Fibroblast of skin of abdomen (primary cell): ENCODE measurements at places on chromosomes 5 and 9.

DNA sequence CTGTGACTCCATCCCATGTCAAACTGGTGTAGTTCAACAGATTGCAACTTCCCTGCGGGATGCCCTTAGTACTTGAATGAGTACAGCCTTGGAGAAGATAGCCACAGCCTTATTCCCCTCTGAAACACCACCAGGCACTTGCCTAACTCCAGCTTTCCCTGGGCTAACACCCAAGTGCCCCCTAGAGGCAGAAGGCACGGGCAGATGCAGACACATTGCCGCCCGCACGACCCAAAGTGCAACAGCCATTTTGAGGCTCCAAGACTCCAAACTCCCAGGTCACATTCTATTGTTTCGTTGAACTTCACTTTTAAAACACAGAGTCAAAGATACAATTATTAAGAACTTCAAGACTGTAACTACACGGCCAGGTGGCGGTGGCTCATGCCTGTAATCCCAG, 163.6 kb upstream of the CDH6 start:
- DNase-seq, result no peak

DNA sequence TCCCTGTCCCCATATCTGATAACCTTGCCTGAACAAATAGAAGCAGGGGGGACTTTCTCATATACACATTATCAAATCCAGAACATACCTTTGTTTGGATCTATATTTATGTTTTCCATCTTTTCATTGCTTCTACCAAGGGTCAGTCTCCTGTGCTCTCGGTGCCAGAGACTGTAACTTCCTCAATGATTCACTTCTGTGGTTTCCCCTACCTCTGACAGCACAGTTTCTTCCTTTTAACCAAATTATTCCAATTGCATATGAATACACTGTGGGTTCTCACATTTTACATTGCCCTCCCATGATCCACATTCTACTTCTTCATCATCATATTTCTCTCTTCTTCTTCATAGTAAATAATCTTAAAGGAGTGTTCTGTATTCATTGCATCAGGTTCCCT, 32.2 kb downstream of the NMUR2 start:
- DNase-seq, result no peak

DNA sequence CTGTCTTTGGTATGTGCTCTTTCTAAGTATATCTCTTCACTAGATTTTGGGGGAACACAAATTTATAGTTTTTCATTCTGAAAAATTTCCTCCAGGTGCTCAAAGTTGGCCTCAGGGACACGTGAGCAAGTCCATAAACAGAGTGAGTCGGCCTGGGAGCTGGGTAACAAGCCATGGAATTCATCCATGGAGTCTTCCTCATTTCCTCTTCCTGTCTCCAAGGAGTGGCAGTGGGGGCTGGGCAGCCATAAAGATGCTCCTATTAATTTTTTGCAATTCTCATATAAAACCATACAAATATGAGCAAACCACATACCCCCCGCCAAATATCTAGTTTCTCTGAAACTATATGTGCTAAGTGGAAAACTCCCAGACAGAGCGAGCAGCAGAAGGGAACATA, 136.6 kb upstream of the OTULINL start:
- DNase-seq, result peak; percentile 58

DNA sequence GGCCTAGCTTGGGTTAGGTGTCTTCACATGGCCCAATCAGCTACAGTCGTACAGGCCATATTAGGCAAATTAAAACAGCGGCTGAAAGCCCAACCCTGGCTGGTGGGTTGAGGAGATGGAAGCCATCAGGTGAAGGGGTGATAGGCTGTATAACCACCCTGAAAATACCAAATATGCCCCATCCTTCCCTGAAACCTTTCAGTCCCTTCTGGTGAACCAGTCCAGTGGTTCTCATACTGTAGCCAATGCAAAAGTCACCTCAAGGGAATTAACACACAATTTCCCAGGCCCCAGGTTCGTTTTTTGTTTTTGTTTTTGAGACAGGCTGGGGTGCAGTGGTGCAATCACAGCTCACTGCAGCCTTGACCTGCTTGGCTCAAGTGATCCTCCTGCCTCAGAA, 19.8 kb upstream of the KCNV2 start:
- no peak for DNase-seq

DNA sequence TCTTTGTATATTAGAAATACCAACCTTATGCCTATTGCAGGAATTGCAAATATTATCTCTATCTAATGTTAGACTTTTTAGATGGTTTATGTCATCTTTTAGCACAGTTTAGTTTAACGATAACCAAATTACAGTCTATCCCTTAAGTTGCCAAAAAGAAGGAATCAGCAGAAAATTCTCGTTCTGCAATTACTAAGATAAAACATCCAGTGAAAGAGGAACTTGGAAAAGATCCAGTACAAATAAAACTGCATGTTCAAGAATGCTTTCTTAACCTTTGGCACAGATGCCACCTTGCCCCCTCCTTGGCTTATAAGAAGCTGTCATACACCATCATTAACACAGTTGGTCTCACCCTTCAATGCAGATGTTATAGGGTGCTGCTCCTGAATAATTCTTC, 124.0 kb downstream of the SEMA5A start:
- DNase-seq, result no peak

DNA sequence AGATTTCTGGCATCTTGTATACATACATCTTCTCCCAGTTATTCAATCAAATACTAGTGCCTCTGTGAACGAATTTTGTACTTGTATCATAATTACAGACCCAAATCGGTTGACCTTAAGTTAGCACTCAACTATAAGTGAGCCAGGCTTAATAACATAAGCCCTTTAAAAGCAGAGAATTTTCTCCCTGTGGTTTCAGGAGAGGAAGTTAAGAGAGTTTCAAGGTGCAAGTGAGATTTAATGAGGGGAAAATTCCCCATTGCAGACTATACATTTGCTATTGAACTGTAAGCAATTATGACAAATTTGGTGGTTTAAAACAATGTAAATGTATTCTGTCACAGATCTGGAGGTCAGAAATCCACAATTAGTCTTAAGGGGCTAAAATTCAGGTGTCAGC, 261.9 kb upstream of the NREP start:
- DNase-seq, result no peak

GRCh38 chr9:84554069-84554664, 115.4 kb upstream of the NTRK2 start:
- DNase-seq, result no peak

- no peak for DNase-seq
These were observed 341 bp downstream of the MXD3 start for GRCh38 chr5:177311392-177311722.

GRCh38 chr5:89723907-89724306, 685.6 kb downstream of the CETN3 start:
- peak; percentile 52 for DNase-seq

DNA sequence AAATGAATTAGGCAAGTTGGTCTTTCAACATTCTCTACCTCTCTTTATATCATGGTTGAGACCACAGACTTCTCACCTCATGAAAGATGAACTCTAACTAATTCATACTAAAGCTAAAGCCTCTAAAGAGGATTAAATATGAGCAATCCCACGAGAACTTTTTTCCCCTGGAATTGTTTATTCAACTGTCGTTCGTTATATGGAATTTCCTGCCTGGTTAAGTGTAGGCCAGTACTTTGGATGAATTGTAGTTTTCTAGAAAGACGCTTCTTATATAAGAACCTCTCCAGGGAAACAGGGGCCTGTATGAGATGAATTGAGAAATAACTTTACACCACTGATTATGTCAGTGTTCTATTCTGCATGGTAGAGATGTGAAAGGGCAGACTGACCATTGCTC, 42.9 kb downstream of the PDCD1LG2 start:
- DNase-seq, result peak; percentile 89

DNA sequence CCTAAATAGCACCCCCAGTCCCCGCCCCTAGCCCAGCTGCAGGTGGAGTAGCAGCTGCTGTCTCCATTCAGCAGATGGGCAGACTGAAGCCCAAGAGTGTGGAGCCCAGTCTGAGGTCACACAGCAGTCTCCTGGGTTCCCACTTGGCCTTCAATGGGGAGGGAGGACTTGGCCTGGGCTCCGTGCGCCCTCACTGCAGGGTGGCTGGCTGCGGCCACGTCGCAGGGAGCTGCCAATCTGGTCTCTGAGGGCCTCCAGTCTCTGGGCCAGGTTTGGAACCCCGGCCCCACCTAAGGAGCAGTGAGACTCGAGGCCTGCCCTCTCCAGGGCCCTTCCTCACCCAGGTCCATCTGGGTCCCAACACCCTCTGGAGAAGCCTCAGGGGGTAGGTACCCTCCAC, 7.4 kb downstream of the KIF12 start:
- DNase-seq, result no peak

DNA sequence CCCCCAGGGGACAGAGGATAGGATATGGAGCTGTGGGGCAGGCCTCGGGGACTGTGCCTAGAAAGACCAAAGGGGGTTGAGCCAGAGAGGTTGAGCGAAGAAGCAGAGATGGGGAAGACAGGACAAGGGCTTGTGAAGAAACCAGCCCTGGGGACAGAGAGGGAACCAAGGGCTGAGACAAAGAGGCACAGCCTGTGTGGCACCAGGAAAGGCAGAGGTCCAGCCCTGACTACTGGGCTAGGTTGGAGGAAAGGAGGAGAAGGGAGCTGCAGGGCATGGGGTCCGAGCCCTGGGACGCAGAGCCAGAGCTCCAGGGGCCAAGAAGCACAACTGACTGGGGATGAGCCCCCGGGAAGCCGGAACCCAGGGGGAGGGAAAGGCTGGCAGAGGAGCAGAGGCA, 9.2 kb downstream of the REEP2 start:
- no peak for DNase-seq

- no peak for DNase-seq
These were observed 530.3 kb downstream of the RASEF start for GRCh38 chr9:82532504-82533180.

DNA sequence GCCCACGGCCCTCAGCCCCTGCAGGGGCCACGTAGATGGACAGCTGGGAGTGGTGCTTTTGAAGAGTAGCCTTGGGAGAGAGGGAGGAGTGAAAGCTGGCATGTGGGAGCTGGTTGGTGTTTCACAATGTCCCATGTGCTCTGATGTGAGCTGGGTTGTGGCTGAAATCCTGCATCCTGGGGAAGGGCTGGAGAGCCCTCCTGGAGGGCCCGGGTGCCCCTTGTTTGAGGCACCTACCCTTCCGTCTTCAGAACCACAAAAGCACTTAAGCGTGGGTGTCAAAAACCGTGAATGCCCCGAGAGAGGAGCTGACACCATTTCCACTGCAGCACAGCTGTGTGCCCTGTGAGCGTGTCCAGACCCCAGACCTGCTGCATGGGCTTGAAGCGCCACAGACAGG, 199.1 kb upstream of the ZNF618 start:
- no peak for DNase-seq
